ENCODE measurements at places on chromosomes 16 and 17.

GRCh38 chr17:49798182-49798581 is 9.7 kb downstream of the KAT7 start:
- no peak for DNase-seq

GRCh38 chr17:13073018-13073417 is 55.2 kb upstream of the ELAC2 start:
- DNase-seq, result no peak

DNA sequence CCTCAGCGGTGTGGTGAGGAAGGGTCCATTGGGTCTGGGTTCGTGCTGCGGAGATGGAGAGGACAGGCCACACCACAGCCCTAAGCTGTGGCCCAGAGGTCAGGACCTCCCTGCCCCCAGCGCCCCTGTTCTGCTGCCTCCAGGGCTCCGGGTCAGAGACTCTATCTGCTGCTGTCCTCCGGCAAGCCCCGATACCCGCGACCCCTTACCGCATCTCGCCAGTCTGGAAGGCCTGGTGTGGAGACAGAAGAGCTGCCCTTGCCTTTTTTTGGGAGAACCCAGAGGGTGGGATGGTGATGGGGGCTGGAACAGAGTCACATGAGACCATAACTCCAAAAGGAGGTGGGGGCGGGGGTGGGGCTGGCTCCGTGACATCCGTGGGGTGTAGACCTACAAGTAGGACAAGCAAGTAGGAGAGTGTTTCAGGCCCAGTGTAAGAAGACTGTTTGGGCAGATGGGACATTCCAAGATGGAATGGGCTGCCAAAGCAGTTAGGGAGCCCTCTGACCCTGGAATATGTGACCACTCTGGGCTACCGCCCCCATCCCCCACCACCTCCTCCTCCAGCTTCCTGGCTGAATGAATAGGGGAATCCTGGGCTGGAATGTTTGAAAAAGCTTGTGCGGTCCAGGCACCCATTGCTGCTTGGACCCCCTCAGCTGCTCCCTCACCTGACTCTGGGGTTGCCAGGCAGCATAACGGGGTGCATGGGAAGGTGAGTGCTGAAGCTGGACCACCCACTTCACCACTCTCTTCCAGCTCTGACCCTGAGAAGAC is 1.4 kb downstream of the XYLT2 start:
- DNase-seq, result no peak

DNA sequence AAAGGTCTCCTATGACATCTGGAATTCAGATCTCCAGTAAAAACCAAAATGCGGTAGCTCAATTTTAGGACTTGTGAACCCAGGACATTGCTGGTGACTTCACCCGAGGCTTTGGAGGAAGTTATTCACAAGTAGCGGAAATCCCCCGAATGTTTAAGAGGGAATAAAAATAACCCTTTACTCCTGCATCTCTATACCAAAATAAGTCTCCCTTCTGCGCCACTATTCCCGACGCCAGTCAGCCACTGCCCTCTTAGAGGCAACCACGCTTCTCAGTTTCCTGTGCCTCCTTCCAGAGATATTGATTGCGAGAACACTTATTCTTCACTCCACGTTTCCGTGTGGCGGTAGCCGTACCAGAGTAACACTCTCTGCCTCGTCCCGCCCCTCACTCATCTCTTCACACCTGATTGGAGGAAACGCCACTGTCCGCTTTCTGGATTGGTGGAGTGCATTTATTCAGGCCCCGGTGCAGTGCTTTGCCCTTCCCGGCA is 27.4 kb downstream of the EMP2 start:
- no peak for DNase-seq

DNA sequence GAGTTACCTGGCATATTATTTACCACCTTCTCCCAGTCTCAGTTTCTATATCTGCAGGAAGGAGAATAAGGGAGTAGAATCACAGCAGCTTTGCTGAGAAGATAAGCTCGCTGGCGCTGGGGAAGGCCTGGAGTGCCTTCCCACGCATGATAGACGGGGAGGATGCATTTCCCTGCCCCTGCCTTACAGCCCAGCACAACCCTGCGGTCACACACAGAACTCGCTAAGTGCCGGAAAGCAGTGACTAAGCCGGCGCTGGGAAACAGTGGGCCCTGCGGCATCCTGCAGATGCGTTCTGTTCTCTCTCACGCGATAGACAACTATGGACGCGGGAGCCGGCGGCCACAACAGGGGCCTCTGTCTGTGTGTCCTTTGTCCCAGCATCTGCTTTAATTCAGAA is 4.8 kb downstream of the CA5A start:
- no peak for DNase-seq

DNA sequence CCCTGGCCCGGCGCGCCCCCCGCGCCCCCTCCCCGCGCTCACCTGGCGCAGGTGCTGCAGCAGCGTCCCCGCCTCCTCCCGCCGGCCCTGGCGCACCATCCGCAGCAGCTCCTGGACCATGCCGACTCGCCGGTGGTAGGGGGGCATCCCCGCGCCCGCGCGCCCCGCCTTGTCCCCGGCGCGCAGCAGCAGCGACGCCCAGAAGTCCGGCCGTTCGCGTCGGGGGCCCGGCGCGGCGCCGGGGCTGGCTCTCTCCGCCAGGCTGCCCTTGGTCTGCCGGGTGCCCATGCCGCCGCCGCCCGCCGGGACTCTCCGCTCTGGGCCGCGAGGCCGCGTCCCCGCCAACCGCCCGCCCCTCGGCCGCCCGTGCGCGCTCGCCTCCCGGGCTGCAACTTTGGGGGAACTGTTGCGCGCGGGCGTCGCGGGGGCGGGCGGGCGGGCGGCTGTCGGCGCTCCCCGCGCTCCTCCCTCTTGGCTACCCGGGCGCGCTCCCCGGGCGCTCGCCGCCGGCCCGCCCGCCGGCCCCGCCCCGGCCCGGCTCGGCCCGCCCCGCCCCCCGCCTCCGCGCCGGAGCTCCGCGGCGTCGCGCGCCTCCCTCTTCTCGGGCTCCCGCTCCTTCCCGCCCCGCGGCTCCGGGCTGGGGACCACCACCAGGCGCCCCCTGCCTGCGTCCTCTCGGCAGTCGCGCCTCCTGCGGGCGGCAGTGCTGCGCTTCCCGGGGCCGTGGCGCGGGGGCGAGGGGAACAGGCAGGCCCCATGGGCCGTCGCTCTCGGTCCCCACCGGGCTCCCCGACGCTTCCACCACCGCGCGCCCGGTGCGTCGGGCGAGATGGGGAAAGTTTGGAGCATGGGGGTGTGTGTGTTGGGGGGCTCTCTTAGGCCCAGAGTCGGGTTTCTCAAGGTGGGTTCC is at the start of gene LRRC75A:
Gene LRRC75A (minus strand): TSS at position 491 of the 910 bp plus-strand sequence. CDS start 203 bp downstream, at position 288.
- no peak for DNase-seq

GRCh38 chr16:54689072-54689865 is 241.4 kb upstream of the IRX5 start:
- DNase-seq, result no peak

GRCh38 chr17:35064516-35065215 is 1.2 kb upstream of the RFFL start:
- no peak for DNase-seq

DNA sequence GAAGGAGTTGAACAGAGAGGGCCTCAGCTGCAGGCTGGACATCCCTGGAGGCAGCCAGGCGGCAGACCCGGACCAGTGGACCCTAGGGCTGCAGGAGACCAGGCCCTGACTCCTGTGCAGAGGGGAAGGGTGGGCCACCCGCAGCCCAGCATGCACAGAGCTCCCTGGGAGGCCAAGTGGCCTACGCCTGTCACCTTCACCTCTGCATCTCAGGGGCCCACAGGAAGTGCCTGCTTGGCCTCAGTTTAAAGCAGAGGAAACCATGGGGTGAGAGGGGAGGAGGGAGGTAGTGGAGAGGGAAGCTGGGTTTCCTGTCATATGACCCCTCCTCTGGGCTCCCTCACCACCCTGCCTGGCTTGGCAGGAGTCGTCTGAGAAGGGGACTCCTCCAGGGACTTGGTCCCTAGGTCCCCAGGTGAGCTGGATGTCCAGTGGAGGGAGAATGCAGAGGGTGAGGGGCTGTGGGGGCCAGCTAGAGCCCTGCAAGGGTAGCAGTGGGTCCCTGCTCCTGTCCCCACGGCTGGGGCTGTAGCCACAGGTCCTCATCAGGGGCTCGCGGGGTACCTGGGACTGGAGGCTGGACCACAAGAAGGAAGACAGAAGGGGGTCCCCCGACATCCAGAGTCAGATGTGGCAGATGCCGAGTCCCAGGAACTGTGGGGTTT is at the start of gene TMC8:
Gene TMC8 (plus strand): TSS at position 335 of the 665 bp plus-strand sequence. CDS start 818 bp downstream, outside the sequence.
- DNase-seq, result no peak
